Left ventricle myocardium inferior (tissue), 1 donor: ENCODE measurements at places on chromosomes 12 and 14.

DNA sequence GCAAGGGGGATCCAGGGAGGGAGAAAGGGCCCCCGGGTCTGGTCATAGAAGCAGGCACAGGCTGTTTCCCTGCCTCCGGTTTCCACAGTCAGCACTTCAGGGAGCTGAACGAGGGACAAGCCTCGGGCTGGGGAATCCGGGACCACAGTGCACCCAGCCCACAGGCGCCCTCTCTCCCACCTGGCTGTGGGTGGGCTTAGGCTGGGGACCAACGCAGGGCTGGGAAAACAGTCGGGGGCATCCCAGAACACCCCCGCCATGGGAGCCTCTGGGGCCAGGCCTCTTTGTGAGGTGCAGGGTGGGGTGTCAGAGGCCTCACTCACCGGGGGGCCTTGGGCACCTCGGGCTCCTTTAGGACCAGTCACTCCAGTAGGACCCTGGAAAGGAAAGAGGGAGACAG is 16.3 kb downstream of the TMEM106C start:
- no peaks in the 10 kb centered on the region for H3K36me3 ChIP-seq
- H3K27ac ChIP-seq = no peak overlapping the region
- H3K27me3 ChIP-seq = peaks cover 20% of the 10 kb centered on the region
- H3K4me1 ChIP-seq = no peaks in the 10 kb centered on the region
- H3K4me3 ChIP-seq = no peak overlapping the region
- no peak for DNase-seq

DNA sequence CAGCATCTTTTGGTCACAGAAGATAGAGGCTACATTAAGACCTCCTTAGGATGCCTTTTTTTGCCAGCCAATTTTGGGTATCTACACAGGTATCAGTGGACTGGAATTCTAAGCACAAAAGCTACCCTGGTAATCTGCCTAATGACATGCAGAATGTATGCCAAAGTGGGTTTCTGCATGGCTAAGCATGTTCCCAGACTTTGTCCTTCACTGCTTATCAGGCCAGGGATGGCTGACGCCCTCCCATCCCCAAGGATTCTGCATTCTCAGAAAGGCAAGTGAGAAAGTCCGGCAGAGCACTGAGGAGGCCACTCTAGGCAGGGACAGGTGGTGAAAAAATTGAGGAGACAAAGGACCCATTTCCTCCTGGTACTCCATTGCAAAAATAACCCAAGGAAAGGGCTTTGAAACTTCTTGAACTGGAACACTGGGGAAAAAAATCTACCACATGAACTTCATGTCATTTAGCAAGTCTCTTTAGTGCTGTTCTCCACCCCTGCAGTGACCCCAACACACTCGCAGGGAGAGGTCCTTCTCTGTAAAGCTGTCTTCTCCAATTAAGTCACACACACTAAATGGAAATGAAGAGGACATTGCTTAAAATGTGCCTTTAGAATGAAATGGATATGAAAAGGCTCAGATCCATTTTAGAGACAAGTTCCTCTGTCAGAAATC is 91.7 kb upstream of the MAX start:
- no peaks in the 10 kb centered on the region for H3K27me3 ChIP-seq
- no peaks in the 10 kb centered on the region for H3K36me3 ChIP-seq
- H3K27ac ChIP-seq = no peak overlapping the region
- no peak overlapping the region for H3K4me3 ChIP-seq
- H3K4me1 ChIP-seq = no peaks in the 10 kb centered on the region

DNA sequence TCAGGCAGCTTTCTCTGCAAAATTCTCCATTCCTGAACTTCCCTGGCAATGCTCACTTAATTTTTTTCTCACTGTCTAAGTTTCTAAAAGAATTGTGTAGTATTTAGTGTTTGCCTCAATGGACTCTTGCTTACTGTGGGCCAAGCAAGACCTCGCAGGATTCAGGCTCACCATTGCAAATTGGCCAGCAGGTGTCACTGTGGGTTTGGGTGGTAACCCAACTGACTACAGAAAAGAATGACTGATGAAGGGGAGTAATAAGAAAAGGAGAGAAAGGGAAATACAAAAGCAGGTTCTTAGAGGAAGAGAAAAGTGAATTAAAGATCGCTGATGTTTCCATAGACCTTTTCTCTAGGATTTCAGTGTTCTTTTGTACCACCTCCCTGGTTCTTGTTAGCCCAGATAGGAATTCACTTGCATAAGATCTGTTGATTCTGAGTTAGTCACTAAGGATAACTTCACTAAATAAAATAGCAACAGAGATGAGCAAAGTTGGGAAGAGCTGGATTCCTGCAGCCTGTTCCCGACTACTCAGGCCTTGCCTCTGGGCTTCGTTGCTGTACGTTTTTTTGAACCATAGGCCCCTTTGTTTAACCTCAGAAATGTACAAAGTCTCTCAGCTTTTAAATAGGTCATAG is 386.5 kb upstream of the DDHD1 start:
- no peaks in the 10 kb centered on the region for H3K27me3 ChIP-seq
- H3K36me3 ChIP-seq = no peaks in the 10 kb centered on the region
- H3K4me1 ChIP-seq = peaks cover 18% of the 10 kb centered on the region
- no peak overlapping the region for H3K4me3 ChIP-seq

- H3K36me3 ChIP-seq = no peaks in the 10 kb centered on the region
- H3K27ac ChIP-seq = peak overlapping the region; percentile 86
- H3K4me1 ChIP-seq = peaks cover 21% of the 10 kb centered on the region
- peak overlapping the region; percentile 26 for H3K4me3 ChIP-seq
- DNase-seq = peak; percentile 72
Measured at GRCh38 chr12:112116232-112117060, 7.9 kb upstream of the NAA25 start.

DNA sequence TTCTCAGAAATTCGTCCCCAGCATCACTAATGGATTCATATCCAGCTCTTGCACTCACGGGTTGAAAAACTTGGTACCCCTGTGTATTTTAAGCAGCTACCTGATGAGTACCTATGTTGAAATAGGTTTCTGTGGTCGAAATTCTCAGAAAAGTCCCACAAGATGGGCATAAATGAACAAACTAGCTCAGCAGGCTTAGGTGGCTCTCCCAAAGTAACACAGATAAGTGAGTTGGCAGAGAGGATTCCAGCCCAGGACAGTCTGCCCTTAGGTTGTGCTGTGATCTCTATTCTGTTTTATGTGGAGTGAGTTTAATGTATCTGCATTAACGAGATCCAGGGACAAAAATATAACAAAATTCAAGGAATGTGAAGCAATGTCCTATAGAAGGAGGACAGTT is 92.3 kb downstream of the RGS6 start:
- H3K27me3 ChIP-seq = no peaks in the 10 kb centered on the region
- H3K4me1 ChIP-seq = peaks cover 22% of the 10 kb centered on the region
- peak overlapping the region; percentile 34 for H3K27ac ChIP-seq
- DNase-seq = no peak
- H3K4me3 ChIP-seq = no peak overlapping the region

GRCh38 chr12:23290627-23291330 is 658.7 kb downstream of the SOX5 start:
- H3K36me3 ChIP-seq = no peaks in the 10 kb centered on the region
- no peaks in the 10 kb centered on the region for H3K27me3 ChIP-seq
- H3K27ac ChIP-seq = no peak overlapping the region
- H3K4me1 ChIP-seq = no peaks in the 10 kb centered on the region
- DNase-seq = no peak

DNA sequence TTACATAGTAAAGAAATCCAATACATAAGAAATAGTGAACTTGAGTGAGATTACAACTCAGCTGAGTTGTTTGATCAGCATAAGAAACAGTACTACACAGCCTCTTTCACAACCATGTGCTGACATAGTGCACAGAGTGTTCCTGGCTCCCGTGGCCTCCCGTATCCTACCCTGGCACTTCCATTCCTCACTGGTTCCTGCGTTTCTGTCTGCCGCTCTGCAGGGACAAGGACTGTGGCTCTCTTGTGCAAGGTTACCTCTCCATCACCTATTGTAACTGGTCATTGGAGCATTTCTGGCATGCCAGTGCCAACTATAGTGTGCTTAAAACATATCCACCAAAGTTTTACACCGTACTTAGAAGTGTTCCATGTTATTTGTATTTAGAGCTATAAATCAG is 46.3 kb upstream of the PCED1B start:
- peaks cover 8% of the 10 kb centered on the region for H3K27me3 ChIP-seq
- H3K4me3 ChIP-seq = no peak overlapping the region
- no peaks in the 10 kb centered on the region for H3K36me3 ChIP-seq
- H3K27ac ChIP-seq = no peak overlapping the region
- DNase-seq = peak; percentile 26
- H3K4me1 ChIP-seq = peaks cover 6% of the 10 kb centered on the region

- DNase-seq = no peak
- H3K27me3 ChIP-seq = no peaks in the 10 kb centered on the region
- H3K27ac ChIP-seq = no peak overlapping the region
- H3K36me3 ChIP-seq = peaks cover 8% of the 10 kb centered on the region
- peaks cover 22% of the 10 kb centered on the region for H3K4me1 ChIP-seq
Measured at GRCh38 chr12:118098401-118098800, 5.4 kb downstream of the VSIG10 start.

DNA sequence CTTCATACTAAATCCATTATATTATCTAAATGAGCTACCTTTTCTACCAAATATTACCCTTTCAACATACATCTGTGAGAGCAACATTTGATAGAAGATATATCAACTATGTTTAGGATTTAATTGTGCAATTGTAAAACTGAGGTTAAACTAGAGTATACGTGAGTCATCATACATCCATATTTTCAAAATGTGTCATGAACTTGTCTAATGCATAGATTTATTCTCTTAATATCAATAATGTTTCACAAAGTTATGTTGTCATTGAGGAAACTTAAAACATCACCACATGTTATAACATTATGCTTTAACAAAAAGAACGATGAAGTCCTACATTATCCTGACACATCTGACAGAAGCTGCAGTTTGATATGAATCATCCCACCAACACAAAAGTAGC is 645.5 kb upstream of the NOVA1 start:
- H3K36me3 ChIP-seq = no peaks in the 10 kb centered on the region
- H3K27me3 ChIP-seq = no peaks in the 10 kb centered on the region
- no peak overlapping the region for H3K27ac ChIP-seq

GRCh38 chr12:131065801-131066200 is 112.1 kb downstream of the ADGRD1 start:
- H3K36me3 ChIP-seq = peaks cover 4% of the 10 kb centered on the region
- no peak for DNase-seq
- H3K4me3 ChIP-seq = no peak overlapping the region
- peaks cover 49% of the 10 kb centered on the region for H3K4me1 ChIP-seq

- H3K27me3 ChIP-seq = no peaks in the 10 kb centered on the region
- H3K4me3 ChIP-seq = peak overlapping the region; percentile 2
- H3K27ac ChIP-seq = peak overlapping the region; percentile 87
Measured at GRCh38 chr14:95291859-95292542, 27.7 kb downstream of the CLMN start.

GRCh38 chr14:30608533-30609006 is 13.5 kb upstream of the SCFD1 start:
- H3K4me3 ChIP-seq = no peak overlapping the region
- no peak overlapping the region for H3K27ac ChIP-seq
- H3K36me3 ChIP-seq = peaks cover 10% of the 10 kb centered on the region
- H3K27me3 ChIP-seq = no peaks in the 10 kb centered on the region
- DNase-seq = no peak
- H3K4me1 ChIP-seq = peaks cover 5% of the 10 kb centered on the region

DNA sequence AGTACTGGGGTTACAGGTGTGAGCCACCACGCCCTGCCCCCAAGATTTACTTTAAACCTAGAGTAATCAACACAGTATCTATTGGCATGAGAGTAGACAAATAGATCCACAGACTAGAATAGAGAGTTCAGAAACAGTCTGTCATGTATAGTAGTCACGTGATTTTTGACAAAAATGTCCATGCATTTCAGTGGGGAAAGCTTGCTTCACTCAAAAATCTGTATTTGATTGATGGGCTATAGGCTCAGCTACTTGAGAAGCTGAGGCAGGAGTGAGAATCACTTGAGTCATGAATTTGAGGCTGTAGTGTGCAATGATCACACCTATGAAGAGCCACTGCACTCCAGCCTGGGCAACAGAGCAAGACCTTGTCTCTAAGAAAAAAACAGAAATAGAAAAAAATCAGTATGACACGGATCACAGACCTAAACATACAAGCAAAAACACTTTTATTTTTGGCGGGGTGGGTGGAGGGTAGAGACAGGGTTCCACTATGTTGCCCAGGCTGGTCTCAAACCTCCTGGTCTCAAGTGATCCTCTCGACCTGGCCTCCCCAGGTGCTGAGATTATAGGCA is 7.6 kb upstream of the ORAI1 start:
- no peaks in the 10 kb centered on the region for H3K27me3 ChIP-seq
- H3K4me1 ChIP-seq = no peaks in the 10 kb centered on the region
- H3K4me3 ChIP-seq = no peak overlapping the region
- no peaks in the 10 kb centered on the region for H3K36me3 ChIP-seq

GRCh38 chr14:103451401-103451800 is 66.2 kb downstream of the MARK3 start:
- peak overlapping the region; percentile 20 for H3K27ac ChIP-seq
- H3K4me3 ChIP-seq = no peak overlapping the region
- DNase-seq = no peak
- H3K27me3 ChIP-seq = no peaks in the 10 kb centered on the region
- H3K36me3 ChIP-seq = peaks cover 18% of the 10 kb centered on the region

DNA sequence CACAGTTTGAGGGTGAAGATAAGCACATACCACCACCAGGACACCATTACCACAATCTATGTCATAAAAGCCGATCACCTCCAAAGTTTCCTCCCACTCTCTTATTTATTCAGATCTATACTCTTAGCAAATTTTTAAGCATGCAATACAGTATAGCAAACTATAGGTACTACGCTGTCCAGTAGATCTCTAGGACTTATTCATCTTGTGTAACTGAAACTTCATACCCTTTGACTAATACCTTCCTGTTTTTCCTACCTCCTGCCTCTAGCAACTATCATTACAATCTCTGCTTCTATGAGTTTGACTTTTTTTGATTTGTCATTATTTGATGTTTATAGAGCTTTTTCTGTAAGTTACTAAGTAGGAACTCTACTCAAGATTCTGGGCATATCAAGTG is 84.5 kb upstream of the MANSC4 start:
- no peak overlapping the region for H3K27ac ChIP-seq
- H3K4me1 ChIP-seq = peaks cover 18% of the 10 kb centered on the region
- no peak for DNase-seq
- H3K36me3 ChIP-seq = no peaks in the 10 kb centered on the region
- no peaks in the 10 kb centered on the region for H3K27me3 ChIP-seq

- H3K36me3 ChIP-seq = no peaks in the 10 kb centered on the region
- H3K27me3 ChIP-seq = peaks cover 8% of the 10 kb centered on the region
- H3K4me3 ChIP-seq = no peak overlapping the region
- H3K4me1 ChIP-seq = no peaks in the 10 kb centered on the region
- DNase-seq = no peak
- H3K27ac ChIP-seq = no peak overlapping the region
Measured at GRCh38 chr14:23704890-23705289, 68.7 kb downstream of the DHRS2 start.

GRCh38 chr12:92156704-92157395 is 11.2 kb upstream of the BTG1 start:
- no peak for DNase-seq
- H3K27ac ChIP-seq = no peak overlapping the region
- no peaks in the 10 kb centered on the region for H3K36me3 ChIP-seq
- H3K4me1 ChIP-seq = no peaks in the 10 kb centered on the region
- no peaks in the 10 kb centered on the region for H3K27me3 ChIP-seq
- H3K4me3 ChIP-seq = no peak overlapping the region

GRCh38 chr12:74381958-74382357 is 155.7 kb upstream of the ATXN7L3B start:
- DNase-seq = no peak
- H3K36me3 ChIP-seq = no peaks in the 10 kb centered on the region
- H3K27ac ChIP-seq = peak overlapping the region; percentile 34
- H3K4me3 ChIP-seq = no peak overlapping the region
- H3K4me1 ChIP-seq = no peaks in the 10 kb centered on the region
